Type B pancreatic cell (in vitro differentiated cells): ENCODE measurements at places on chromosomes 7 and 10. TPM values are rescaled to one million over a fixed set of nuclear protein-coding genes. Genes with fewer than 3 reads are reported as not detected.

Gene C10orf71
- total RNA-seq: not detected in 2 replicates

Gene ITPRID1
- total RNA-seq: 0.07 and 0.14 TPM in 2 replicates

Gene MMD2
- not detected in 2 replicates for total RNA-seq

Gene VPS37D
- 3.8 and 12.9 TPM in 2 replicates for total RNA-seq

Gene ARHGEF5
- total RNA-seq: 17.2 and 51.2 TPM in 2 replicates

Gene ACSM6
- total RNA-seq: not detected in 2 replicates

Gene FRMPD2
- 0.80 and 1.1 TPM in 2 replicates for total RNA-seq

Gene TMEM196
- 0.68 and 1.5 TPM in 2 replicates for total RNA-seq

Gene PCLO
- 6.7 and 9.5 TPM in 2 replicates for total RNA-seq

DNA sequence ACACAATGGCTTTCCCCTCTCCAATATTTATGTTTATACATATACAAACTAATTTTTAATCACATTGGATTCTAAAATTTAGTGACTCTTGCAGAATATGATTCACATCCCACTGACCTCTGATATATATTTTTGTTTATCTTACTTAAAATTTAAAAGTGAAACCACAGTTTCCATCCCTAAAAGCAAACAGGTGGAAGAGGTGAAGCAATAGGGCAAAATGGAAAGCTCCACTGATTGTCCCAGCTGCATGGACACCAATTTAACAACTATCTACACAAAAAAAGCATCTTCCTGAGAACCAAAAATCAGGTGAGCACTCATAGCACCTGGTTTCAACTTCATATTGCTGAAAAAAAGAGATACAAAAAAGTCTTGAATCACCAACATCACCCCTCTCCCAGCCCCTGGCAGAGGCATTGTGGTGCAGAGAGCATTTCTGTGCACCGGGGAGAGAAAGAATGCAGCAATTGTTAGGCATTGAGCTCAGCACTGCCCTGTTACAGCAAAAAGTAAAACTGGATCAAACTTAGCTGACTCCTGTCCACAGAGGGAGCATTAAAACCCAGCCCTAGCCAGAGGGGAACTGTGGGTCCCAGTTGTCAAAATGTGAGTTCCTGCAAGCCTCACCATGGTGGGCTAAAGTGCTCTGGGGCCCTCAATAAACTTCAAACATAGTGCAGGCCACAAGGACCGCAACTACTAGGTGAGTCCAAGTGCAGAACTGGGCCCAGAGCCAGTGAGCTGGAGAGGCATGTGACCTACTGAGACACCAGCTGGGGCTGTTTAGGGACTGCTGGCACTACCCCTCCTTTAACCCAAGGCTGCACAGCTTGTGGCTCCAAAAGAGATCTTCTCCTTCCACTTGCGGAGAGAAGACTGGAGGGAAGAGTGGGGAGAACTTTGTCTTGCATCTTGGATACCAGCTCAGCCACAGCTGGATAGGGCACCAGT is 92.1 kb downstream of the SIRT1 start:
- no peak for DNase-seq

- DNase-seq: no peak
Measured at GRCh38 chr10:12063483-12063818, 5.3 kb upstream of the DHTKD1 start.

DNA sequence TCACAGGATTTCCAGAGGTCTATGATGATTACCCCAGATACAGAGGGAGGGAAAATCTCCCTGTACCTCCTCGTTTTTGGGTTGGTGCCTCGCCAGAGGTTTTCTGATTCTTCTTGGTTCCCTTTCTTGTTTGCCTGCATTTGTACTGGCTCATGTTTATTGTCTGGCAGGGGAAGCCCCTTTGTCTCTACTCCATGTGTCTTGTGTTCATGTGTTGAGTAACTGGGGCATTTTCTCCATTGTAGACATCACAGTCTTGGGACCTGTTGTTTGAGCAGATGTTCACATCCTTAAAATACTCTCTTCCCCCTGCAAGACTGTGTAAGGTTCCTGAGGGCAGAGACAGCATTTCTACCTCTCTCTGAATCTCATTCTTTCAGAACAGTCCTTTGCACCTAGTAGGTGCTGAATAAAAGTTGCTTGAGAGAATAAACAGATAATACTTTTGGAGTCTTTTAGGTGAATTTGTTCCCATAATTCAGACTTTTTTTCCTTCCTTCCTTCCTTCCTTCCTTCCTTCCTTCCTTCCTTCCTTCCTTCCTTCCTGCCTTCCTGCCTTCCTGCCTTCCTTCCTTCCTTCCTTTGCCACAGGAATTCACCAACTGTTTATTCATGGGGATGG is 25.1 kb downstream of the CDK14 start:
- DNase-seq: no peak

GRCh38 chr10:99280472-99280871 is 44.8 kb upstream of the HPSE2 start:
- no peak for DNase-seq

- no peak for DNase-seq
Measured at GRCh38 chr10:94000638-94001415, 7.1 kb downstream of the PLCE1 start.

- DNase-seq: no peak
Measured at GRCh38 chr10:101972761-101973160, 83.2 kb downstream of the ARMH3 start.

DNA sequence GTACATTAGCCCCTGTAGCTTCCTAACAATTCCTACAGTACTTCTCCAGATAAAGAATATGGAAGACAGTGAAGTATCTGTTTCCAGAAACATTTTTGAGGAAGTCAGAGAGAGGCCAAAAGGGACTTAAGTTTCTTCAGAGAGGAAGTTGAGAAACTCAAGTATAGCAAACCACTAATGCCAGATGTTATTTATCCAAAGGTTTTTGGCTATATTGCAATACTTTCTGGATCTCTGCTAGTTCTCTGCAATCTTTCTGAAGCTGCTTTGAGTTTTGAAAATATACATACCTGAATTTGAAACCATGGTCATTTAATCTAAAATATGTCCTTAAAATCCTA is 64.7 kb downstream of the BICC1 start:
- no peak for DNase-seq

DNA sequence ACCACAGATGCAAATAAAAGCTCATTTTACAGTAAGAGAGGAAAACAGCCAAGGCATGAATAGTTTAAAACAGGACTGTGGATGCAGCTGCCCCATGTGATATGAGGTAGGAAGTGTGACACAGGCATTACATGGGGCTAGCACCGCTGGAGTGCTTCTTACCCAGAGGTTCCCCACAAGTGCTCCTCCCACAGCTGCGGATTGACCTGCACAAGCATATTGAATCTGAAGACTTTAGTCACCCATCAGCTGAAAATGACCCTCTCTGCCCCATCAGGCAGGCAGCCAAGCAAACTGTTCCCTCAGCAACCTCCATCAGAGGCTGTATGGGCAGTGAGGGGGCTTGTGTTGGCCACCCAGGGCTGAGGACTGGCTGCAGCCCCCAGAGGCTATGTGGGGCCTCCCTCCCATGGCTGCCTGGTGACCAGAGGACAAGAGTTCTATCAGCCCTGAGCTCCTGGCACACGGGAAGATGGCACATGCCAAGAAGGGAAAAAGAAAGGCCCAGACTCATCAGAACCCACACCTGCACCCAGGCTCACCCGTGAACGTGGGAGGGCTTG is 98.7 kb downstream of the TCERG1L start:
- peak; percentile 50 for DNase-seq

DNA sequence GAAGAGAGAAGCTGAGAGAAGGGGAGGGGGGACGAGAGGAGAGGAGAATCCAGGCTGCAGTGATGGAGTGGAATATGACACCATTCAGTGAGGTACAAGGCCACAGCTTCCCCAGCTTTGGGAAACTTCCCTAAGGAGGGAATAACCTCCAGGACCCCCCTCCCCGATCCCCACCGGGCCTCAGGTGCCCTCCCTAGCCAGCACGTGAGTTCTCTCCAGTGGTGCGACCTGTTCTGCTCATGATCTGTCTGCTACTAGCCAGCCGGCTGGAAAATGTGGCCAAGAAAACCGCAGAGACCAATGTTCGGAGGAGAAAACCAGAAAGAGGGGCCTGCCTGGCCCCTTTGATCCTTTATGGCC is 39.9 kb upstream of the AGK start:
- no peak for DNase-seq

DNA sequence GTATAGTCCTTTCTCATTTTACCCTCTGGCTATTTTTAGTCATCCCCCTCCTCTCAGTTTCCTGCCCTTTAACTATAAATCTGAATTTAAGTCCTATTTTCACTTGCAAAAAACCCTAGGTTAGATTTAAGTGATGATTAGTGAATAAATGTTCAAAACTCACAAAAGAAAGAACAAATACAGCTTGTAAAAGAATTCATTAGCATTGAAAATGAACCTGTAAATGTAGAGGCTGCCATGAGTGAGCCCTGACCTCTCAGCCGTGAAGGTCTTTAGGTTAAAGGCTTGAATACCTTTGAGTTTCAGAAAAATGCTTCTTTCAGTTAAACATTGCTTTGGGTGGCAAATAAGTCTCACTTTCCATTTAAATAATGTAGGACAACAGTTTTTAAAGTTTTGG is 2.0 kb upstream of the SLC16A12 start:
- DNase-seq: no peak

DNA sequence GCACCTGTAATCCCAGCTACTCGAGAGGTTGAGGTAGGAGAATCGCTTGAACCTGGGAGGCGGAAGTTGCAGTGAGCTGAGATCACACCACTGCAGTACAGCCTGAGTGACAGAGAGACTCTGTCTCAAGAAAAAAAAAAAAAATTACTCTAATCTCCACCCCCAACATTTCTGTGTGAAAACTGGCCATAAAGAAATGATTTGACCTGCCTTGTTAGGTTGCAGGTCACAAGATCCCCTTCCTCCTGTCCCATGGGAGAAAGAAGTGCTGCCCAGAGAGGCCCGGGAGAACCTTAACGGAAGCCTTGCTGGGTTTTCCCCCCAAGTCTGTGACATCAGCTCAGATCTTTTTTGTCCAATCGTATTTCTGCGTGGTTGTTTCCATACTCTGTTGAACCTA is 8.7 kb upstream of the CALHM1 start:
- no peak for DNase-seq

DNA sequence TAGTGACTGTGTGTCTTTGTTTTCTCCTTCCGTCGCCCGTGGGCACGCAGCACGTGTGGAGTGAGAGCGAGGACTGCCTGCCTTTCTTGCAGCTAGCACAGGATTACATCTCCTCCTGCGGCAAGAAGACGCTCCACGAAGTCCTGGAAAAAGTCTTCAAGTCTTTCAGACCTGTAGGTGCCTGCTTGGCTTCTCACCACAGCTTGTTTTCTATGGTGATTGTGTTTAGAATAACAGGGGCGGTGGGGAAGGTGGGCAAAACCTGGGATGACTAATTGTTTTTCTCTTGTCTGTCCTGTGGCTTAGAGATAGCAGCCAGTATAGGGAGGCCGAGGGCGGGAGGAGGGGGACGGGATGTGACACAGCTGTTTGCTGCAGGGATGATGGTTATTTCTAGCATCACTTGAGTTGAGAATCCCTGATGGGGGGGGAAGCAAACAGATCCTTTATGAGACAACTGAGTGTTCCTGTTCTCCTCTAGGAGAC is 11.4 kb downstream of the MTURN start:
- no peak for DNase-seq

GRCh38 chr7:8212638-8213037 is 49.3 kb downstream of the ICA1 start:
- DNase-seq: no peak

GRCh38 chr7:97317575-97317974 is 200.1 kb downstream of the SDHAF3 start:
- DNase-seq: no peak

DNA sequence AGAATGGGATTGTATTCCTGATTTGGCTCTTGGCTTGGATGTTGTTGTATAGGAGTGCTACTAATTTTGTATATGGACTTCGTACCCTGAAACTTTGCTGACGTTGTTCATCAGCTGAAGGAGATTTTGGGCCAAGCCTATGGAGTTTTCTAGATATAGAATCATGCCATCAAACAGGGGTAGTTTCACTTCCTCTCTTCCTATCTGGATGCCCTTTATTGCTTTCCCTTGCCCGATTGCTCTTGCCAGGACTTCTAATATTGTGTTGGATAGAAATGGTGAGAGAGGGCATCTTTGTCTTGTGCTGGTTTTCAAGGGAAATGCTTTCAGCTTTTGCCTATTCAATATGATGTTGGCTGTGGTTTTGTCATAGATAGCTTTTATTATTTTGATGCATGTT is 92.3 kb downstream of the CCDC7 start:
- no peak for DNase-seq
